ENCODE measurements at places on chromosomes 3 and 15. TPM values are rescaled to one million over a fixed set of nuclear protein-coding genes. Genes with fewer than 3 reads are reported as not detected.

DNA sequence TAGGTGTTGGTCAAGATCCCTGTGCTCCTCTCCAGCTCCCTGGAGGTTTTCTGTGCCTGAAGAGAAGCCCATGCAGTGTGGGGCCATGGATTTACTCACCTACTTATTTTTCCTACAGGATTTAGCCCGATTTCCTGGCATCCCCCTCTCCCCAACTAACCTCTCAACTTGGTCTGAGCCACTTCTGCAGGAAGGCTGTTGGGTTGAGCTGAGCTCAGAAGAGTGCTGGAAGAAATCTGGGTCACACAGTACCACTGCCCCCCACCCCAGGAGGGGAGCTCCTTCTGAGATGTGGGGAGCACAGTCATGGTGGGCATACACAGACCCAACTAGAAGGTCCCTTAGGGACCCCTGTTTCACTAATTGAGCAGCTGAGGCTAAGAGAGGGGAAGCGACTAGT is 34.4 kb upstream of the SLCO2A1 start:
- no peaks in the 10 kb centered on the region for H3K4me1 ChIP-seq
- H3K36me3 ChIP-seq = no peaks in the 10 kb centered on the region
- no peak overlapping the region for H3K27ac ChIP-seq
- no peak overlapping the region for H3K4me3 ChIP-seq
- DNase-seq = no peak

Gene RLBP1
- not detected for total RNA-seq

Gene ITIH1
- not detected for total RNA-seq

DNA sequence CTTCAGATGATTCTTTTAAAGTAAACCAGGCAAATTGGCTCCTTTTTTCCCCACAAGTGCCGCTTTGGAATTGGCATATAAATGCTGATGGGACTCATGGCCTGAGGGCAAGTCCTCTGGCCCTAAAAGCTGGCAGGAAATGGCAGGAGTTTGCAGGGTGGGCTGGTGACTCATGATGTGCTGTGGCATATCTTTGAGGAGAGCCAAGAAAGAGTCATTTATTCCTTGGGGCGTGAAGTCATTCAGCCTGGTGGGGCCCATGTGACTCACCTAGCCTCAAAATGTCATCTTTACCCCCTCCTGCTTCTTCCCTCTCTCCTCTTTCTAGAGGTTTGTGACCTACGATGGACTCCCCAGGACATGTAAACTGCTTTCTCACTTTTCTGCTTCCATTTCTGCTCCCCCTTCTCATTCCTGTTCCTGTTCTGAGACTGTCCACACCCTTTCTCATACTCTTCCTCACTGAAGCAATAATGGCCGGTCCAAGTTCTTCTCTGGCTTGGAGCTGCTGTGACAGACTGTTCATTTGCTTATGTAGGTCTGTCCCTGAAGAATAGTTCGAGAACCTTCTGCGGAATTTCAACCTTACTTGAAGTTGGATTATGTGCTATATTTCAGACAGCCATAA is 326.1 kb downstream of the SATB1 start:
- DNase-seq = peak; percentile 80
- no peak overlapping the region for H3K27ac ChIP-seq
- no peak overlapping the region for H3K4me3 ChIP-seq

Gene KCNAB1
- 5.2 TPM for total RNA-seq

DNA sequence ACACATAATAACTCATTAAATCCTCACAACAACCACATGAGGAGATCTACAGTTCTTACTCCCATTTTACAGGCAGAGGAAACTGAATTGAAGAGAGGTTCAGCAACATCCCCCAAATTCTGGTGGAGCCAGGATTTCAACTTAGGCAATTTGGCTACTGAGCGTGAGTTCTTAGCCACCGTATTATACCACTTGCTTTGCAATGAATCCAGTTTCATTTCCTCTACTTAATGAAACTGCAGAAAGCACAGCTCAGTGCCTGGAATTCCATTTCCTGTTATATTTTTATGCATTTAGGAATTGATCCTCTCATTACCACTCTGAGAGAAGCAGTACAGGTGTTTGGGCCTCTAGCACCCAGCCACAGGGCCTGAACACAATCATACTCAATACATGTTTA is 4.3 kb downstream of the ZNF860 start:
- no peak overlapping the region for H3K27ac ChIP-seq
- H3K36me3 ChIP-seq = peaks cover 1% of the 10 kb centered on the region
- no peak overlapping the region for H3K4me3 ChIP-seq
- H3K4me1 ChIP-seq = no peaks in the 10 kb centered on the region

Gene NRG4
- not detected for total RNA-seq

Gene AMT
- total RNA-seq = 38.8 TPM

DNA sequence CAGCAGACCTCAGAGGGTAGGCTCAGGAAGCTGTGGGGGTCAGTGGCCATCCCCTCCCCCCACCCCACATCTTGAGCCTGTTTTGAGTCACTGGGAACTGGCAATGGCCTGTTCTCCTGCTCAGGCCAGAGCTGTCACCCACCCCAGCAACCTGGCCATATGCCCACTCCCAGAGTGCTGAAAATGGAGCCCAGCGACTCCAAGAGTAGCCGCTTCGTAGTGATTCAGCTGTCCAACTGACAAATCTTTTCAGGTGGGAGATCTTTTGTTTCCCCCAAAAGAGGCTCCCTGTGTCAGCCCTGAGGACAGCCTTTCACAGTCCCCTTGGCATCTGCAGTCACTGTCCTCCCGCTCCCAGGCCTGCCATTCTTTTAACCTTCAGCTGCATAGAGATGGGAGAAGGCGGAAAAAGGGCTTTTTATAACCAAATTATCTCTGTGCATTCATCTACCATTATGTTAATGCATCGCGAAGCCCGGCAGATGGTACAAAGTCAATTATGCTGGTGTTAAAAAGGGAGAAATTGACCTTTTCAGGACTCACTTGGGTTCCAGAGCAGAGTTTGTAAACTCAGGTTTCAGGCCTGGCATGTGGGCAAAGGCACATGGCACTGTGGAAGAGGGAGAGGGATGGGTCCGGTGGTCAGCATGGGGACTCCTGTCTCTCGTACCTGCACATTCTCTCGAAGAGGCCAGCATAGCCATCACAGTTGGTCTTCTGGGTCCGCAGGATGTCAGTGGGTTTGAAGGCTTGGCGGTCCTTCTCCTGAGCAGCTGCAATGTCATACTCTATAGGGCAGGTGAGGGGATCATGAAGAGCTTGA is 32.1 kb downstream of the KY start:
- peak; percentile 15 for DNase-seq
- no peaks in the 10 kb centered on the region for H3K27me3 ChIP-seq
- H3K4me1 ChIP-seq = no peaks in the 10 kb centered on the region
- no peak overlapping the region for H3K4me3 ChIP-seq

Gene PPP2R3A
- total RNA-seq = 12.6 TPM

- H3K36me3 ChIP-seq = 0 out of 3 replicates have a peak, but pooled peaks cover 2% of the 10 kb centered on the region
- no peak overlapping the region for H3K4me3 ChIP-seq
- peak; percentile 46 for DNase-seq
- H3K4me1 ChIP-seq = no peaks in the 10 kb centered on the region
- no peak overlapping the region for H3K27ac ChIP-seq
- peaks cover 4% of the 10 kb centered on the region for H3K27me3 ChIP-seq
These were observed 3.1 kb downstream of the MYLK start for GRCh38 chr3:123880998-123881561.

Gene SLC27A2
- total RNA-seq = 6.2 TPM

- no peak for DNase-seq
- H3K4me3 ChIP-seq = no peak overlapping the region
- H3K27me3 ChIP-seq = no peaks in the 10 kb centered on the region
- H3K27ac ChIP-seq = no peak overlapping the region
- H3K4me1 ChIP-seq = no peaks in the 10 kb centered on the region
These were observed 159.9 kb downstream of the APBA2 start for GRCh38 chr15:29045717-29046116.

Gene C3orf70
- 0.66 TPM for total RNA-seq

DNA sequence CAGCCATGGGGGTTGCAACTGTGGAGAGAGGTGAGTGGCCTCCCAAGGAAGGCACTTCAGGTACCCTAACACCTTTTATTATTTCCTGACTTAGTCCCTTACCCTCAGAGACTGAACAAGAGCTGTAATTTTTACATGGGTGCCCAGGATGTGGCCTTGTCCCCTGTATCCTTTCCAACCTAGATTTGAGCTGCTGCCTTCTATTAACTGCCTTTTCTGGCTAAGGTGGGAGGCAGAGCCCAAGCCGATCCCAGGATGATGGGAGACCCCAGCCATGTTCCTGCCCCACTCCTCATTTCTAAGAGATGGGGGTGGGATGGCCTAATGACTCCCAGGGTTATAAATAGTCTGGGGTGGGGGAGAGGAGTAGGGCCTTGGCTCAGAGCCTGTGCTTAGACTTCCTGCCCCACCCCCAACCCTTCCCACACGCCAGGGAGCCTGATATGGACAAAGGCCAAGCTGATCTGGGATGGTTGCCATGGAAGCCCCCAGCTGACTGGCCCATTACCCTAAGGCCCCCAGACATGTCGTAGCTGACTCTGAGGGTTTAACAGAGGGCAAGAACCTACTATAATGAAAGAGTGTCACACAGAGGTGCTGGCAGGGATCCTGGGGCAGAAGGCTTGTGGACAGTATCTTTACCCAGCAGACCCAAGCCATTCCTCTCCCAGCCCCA is 1.9 kb downstream of the KLHDC8B start:
- peaks cover 3% of the 10 kb centered on the region for H3K36me3 ChIP-seq
- H3K4me3 ChIP-seq = peak overlapping the region; percentile 12
- peaks cover 6% of the 10 kb centered on the region for H3K4me1 ChIP-seq
- no peak overlapping the region for H3K27ac ChIP-seq
- no peaks in the 10 kb centered on the region for H3K27me3 ChIP-seq
- peak; percentile 55 for DNase-seq

Gene NME9
- total RNA-seq = not detected

GRCh38 chr3:13519006-13519791 is 29.7 kb upstream of the FBLN2 start:
- peak; percentile 63 for DNase-seq
- H3K27me3 ChIP-seq = no peaks in the 10 kb centered on the region
- H3K27ac ChIP-seq = no peak overlapping the region
- H3K4me3 ChIP-seq = no peak overlapping the region
- peaks cover 2% of the 10 kb centered on the region for H3K36me3 ChIP-seq

DNA sequence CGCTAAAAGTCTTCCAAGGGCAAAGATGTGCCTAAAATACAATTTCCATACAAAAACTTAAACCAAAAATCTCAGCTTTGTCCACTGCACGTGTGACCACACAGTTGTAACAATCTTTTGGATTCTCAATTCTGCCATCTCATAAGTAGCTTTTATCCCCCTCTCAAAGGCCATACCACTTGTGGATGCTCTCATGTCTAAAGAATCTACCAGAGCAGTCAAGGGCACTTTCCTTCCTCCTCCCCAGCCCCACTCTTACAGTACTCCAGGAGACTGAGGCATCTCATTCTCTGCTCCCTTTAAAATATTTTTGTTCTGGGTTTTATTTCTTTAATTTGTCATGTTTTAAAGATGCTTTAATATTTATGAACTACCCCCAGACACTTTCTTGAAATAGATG is 102.3 kb upstream of the PFN2 start:
- no peak for DNase-seq

GRCh38 chr15:40873694-40874561 is at the start of gene RHOV:
TSS of gene RHOV (minus strand) at chr15:40874234. CDS start at chr15:40874139, 95 bp downstream.
- no peaks in the 10 kb centered on the region for H3K36me3 ChIP-seq
- DNase-seq = peak; percentile 94
- no peaks in the 10 kb centered on the region for H3K27me3 ChIP-seq
- no peaks in the 10 kb centered on the region for H3K4me1 ChIP-seq
- no peak within 1 kb of the TSS for H3K27ac ChIP-seq

- no peak overlapping the region for H3K4me3 ChIP-seq
- no peak overlapping the region for H3K27ac ChIP-seq
- H3K36me3 ChIP-seq = no peaks in the 10 kb centered on the region
- no peaks in the 10 kb centered on the region for H3K4me1 ChIP-seq
These were observed 68.9 kb upstream of the MNS1 start for GRCh38 chr15:56533731-56534403.

GRCh38 chr3:188151438-188151837 is 2.5 kb upstream of the LPP start:
- no peak overlapping the region for H3K27ac ChIP-seq
- H3K4me1 ChIP-seq = peaks cover 6% of the 10 kb centered on the region
- H3K4me3 ChIP-seq = no peak overlapping the region
- H3K36me3 ChIP-seq = no peaks in the 10 kb centered on the region
- no peak for DNase-seq
- H3K27me3 ChIP-seq = no peaks in the 10 kb centered on the region

Gene CD200
- total RNA-seq = 51.6 TPM

Gene IGSF11
- 1.2 TPM for total RNA-seq

DNA sequence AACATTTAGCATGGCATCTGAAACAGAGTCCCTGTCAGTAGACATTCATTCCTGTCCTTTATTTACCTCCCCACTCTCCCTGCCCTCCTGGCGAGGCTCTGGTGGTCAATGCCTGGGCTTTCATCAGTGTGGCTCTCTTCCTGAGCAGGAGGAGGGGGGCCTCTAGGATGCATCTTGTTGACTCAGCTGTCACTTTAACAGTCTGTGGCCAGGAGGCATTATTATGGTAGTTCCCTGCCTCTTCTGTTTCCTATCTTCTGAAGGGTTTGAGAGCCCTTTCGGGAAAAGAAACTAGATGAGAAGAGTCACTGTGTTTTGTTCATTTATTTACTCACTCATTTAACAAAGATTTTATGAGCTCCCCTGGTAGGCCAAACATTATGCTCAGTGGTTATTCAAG is 2.4 kb upstream of the PPP1R14D start:
- H3K27me3 ChIP-seq = no peaks in the 10 kb centered on the region
- H3K4me3 ChIP-seq = no peak overlapping the region
- no peaks in the 10 kb centered on the region for H3K36me3 ChIP-seq
- no peak overlapping the region for H3K27ac ChIP-seq

DNA sequence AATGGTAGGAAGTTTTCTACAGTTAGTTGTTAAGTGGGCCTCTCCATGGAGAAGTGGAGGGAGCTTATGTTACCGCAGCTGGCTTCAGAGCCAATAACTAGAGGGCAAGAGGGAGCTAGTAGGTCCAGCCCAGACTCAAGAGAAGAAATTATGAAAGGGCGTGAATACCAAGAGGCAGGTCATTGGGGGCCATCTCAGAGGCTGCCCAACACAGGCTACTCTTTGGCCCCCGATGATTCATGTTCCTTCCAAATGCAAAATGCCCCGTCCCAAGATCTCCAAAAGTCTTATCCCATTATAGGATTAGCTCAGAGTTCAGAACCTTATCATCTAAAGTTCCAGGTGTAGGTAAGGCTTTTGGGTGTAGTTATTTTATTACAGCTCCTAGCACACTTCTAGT is 94.5 kb downstream of the FNDC3B start:
- H3K36me3 ChIP-seq = peaks cover 13% of the 10 kb centered on the region
- H3K27me3 ChIP-seq = no peaks in the 10 kb centered on the region
- peaks cover 18% of the 10 kb centered on the region for H3K4me1 ChIP-seq
- H3K27ac ChIP-seq = no peak overlapping the region
- no peak for DNase-seq

Data from H9 (cell line).